Occipital lobe (tissue), 3 donors: ENCODE measurements at places on chromosomes 5 and 9.
A peak's percentile ranks its signal among the peaks of the same experiment; 100 is the strongest.

DNA sequence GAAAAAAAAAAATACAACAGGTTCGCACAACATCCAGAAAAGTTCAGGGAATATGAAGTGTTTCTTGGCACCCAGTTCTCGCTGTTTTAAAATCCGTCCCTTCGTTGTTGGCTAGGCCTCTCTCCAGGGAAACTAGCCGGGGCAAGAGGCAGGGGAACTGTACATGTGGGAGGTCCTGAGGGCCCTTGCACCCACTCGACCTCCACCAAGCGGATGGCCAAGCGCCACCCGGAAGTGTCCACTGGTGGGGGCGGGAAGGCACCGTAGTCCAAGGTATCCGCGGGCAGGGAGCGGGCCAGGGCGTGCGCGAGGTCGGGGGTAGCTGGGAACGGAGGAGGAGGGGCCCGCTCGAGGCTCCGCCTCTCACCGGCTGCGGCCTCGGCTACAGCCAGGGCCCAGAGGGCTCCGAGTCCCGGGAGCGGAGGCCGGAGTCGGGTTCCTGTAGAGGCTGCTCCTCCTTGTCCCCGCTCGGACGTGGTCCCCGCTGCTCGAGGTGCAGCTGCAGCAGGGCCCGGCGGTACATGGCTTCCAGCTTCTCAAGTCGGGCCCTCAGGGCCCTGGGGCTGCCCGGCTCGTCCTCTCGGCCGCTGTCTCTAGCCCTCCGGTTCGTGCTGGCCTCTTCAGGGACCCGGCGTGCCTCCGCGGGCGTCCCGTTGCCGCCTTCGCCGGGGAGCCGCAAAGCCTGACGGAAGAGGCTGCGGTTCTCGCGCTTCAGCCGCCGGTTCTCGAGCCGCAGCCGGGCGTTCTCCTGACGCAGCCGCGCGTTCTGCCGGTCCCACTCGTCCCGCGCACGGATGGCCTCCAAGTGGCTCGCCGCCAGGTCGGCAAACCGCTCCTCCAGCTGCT is 720 bp downstream of the TUSC1 start:
- peak; percentile 67 for DNase-seq

DNA sequence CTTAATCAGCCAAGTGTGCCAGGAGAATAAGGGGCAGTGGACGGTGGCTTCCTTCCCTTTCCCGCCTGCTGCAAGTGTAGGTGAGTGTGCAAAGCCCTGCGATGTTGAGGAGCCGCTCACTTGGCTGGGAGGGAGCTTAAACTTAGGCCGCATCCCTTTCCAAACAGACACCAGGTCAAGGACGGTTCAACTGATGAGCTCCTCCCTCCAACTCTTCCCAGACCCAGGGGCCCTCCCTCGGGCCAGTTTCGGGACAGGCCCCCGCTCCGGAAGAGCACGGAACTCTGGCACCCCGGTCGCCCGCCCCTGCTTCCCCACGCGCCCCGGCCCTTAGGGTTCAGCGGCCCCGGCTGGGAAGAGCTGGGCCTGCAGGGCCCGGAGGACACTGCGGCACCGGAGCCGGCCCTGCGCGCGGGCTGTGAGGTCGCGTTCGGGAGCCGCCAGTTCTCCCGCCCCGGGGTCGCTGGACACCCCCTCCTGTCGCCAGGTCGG is 481 bp downstream of the MRPL36 start:
- no peak for DNase-seq

- no peak for DNase-seq
Measured at GRCh38 chr9:91428436-91428835, 4.8 kb upstream of the NFIL3 start.

DNA sequence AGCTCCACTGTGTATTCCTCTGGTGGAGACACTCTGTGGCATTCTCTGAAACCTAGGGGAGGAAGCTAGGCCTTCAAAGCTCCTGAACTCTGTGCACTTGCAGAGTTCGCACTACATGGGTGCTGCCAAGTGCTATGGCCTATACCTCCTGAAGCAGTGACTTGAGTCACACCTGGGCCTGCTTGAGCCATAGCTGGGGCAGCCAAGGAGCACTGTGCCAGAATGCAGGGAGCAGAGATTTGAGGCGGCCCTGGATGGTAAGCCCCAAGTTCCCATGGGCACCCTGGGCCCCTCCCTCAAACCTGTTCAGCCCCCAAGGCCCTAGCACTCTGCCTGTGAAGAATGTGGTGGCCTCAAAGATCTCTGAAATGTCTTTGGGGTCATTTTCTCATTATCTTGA is 212.9 kb downstream of the SPATA31A6 start:
- no peak for DNase-seq

DNA sequence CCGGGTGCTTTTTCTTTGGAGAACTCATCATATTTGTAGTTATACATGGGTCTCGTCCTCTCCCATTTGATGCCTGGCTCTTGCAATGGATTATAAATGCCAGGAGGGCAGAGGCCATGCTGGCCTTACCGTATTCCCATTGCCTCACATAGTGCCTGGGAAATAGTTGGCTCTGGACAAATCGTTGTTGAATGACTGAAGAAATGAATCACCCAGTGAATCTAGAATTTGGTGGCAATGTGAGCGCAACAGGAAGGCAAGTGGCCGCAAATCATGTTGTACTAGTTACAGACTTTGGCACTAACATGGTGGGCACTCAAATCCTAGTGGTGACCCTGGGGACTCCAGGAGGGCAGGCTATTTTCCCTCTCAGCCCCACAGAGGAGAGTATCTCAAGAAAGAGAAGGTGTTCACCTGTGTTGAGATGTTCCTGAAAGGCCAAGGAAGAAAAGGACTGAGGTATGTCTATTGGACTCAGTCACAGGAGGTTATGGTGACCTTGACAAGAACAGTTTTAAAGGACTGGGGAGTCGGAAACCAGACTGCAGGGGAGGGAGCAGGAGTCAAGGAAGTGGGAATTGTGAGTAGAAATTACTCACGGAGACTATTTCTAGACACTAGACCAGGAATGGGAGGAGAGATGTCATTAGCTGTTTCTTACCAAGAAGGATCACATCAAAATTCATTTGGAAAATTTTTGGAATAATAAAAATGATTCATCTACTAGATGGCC is 61.7 kb upstream of the COL15A1 start:
- no peak for DNase-seq

DNA sequence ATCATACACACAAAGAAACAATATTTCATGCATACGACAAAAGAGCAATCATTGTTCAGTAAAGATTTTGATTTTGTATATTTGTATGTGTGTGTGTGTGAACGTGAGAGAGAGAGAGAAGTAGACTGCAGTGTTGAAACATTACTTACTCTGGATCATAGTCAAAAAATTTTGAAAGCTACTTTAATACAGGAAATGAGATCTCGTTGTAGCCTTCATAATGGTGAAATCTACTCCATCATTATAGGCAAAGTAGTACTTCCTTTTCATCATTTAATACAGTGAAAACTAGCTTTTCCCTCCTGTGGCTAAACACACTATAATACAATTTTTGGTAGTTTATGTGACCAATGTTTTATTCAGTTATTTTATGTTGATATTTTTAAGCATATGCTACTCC is 1427.7 kb upstream of the C9orf72 start:
- no peak for DNase-seq

DNA sequence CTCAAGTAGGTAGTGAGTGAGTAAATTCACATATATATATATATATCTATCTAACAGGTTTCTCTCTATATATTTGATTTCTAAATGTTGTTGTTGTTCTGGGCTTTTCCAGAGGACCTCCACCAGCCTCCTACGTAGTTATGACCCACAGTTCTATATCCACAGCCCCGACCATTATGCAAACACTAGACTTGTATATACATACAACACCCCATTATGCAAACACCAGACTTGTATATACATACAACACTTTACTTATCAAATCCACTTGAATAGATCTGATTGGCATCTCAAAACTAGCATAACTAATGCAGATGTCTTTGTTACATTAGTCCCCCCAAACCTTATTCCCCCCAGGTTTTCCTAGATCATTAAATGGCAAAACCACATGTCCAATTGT is 108.7 kb downstream of the JAKMIP2 start:
- DNase-seq = no peak

- no peak for DNase-seq
Measured at GRCh38 chr5:35371951-35372426, 141.7 kb upstream of the PRLR start.

DNA sequence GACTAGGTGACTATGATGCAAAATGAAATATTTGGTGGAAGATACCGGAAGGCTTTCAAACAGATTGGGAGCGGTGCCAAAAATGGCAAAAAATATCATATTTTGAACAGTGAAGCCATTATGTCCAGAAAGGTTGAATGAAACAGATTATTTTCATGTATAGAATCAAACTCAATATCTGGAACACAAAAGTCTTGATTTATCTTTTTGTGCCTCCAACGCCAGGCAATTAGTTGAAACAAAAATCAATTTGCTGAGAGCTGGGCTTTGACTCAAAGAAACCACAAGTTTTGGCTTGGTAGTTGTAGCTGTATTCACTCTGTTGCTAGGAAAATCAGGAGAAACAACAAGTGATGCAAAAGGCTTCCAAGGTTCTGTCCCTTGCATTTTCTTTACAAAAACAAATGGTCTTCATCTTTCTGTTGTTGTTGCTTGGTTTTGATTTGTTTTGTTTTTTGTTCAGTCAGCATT is 421.7 kb upstream of the TYRP1 start:
- DNase-seq = no peak

- DNase-seq = peak; percentile 15
Measured at GRCh38 chr5:138386290-138386689, 33.8 kb downstream of the KDM3B start.

DNA sequence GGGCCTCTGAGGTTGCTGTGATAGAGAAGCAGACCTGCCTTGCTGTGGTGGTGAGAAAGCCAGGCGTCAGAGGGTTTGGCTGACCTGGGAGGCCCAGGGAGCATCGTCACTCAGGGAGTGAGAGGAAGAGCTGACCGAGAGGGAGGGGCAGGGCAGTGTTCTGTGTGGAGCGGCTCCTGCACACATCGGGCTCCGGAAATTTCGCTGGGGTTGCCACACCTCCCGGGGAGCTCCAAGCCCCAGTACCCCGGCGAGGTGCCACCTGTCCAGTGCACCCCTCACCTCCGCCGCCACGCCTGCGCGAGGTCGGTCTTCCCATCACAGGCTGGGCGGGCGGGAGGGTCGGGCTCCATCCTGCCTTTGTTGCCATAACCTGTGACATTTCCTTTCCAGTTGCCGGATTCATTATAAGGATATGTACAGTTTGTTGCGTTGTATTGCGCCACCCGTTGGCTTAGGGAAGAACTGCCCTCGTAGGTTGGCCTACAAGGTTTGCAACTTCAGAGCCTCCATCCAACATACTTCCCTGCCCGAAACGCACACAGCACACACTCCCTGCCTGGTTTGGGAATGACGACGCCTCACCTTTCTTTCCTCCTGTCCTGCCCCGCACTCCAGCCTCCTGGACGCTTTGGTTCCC is 223.2 kb downstream of the CACNA1B start:
- no peak for DNase-seq

- no peak for DNase-seq
Measured at GRCh38 chr5:106451998-106452397, 1218.7 kb downstream of the EFNA5 start.

DNA sequence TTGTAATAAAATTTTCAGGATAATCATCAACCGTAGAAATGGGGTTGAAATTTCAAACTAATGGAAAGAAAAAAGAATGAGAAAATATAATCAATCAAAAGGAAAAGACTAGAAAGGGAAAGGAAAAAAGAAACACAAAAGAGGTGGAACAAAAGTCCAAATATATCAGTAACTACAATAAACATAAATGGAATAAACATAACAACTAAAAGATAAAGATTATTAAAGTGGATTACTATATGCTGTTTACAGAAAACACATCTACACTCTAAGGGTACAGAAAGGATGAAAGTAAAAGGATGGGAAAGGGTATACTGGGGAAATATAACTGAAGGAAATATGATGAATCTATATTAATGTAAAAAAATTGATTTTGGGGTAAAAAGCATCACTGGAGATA is 43.0 kb downstream of the AHRR start:
- DNase-seq = no peak

GRCh38 chr9:108588246-108588645 is 267.5 kb downstream of the ACTL7B start:
- DNase-seq = no peak
